ENCODE measurements at places on chromosomes 7 and 10.

DNA sequence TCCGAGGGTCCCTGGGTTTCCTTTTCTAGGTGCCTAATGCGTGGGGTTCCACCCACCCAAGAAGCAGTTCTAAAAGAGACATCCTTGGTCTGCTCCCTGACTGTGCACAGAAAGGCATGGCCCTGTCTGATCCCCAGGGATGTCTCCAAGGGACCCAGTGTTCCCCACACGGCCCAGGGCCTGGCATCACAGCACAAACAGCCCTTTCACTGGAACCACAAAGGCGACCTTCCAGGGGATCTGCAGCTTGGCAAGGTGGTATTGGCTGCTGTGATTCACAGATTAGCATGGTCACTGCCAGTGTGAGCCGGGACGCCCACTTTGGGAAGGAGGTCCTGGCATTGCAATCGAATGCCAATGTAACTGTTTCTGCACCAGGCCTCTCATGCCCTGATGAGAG, 6.4 kb downstream of the KCNMA1 start:
- DNase-seq: no peak

DNA sequence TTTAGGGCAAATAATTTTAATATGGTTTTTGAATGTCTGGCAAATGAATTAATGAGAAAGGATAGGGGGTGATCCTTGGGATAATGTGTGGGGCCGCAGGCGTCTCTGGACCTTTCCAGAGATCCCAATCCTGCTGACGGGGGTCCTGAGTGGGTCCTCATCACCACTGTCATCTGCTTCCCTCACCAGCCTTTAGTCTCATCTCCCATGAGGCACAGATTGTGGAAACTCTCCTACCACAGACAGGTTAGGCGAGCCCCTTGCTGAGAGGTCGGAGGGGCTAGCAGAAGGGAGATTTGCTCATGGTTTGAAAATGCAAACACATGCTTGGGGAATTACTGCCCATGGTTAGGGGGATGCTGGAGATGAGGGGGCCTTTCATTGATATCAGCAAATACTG, 484.6 kb downstream of the RPS24 start:
- no peak for DNase-seq

GRCh38 chr7:107398161-107398560, 71.7 kb upstream of the GPR22 start:
- no peak for DNase-seq

GRCh38 chr10:89567576-89568245, 32.3 kb upstream of the SLC16A12 start:
- DNase-seq: no peak

GRCh38 chr10:29257106-29257783, 31.6 kb upstream of the LYZL1 start:
- DNase-seq: no peak

DNA sequence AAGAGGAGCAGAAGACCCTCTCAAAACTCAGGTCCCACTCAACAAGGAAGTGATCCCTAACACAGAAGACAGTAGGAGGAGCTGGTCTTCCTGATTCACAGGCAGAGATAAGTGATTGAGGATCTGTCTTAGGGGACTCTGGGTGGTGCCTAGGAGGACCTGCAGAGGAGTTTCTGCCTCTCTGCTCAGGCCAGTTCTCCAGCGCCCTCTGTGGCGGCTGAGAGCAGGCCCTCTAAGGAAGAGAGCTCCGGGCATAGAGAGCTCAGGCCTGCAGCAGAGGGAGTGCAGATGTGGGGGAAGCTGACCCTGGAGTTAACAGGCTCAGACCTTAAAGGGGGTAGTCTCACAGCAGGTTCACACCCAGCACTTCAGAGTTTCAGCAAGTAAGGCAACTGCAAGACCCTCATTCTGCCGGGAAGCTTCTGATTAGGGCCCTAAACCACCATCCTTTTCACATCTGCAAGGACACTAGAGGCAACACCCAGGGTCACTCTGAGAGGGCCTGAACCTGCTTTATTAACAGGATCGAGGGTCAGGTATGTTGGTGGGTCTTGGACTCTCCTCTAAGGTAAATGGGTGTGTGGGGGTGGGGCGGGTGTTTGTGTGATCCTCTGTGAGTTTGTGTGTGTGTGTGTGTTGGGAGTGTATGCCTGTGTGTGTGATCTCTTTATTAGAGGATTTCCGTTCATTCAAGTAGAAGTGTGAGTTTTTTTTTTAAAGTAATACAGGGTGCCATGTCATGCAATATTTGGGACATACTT, 57.6 kb upstream of the TARP start:
- DNase-seq: no peak

DNA sequence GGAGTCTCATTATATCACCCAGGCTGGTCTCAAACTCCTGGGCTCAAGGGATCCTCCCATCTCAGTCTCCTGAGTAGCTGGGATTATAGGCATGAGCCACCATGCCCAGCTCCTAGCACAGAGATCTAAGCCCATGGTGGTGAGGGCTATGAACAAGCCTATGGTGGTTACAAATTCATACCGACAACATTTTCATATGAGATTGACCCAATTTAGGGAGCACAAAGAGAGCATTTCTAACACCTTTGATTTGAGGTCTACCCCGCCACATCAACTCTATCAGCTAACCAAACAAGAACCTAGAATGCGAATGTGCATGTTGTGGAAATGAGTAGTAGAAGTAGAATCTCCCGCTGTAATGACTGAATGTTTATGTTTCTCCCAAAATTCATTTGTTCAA, 14.2 kb upstream of the PRF1 start:
- no peak for DNase-seq

- no peak for DNase-seq
These were observed 220.3 kb upstream of the NPY start for GRCh38 chr7:24063721-24064120.

GRCh38 chr10:62133618-62134017, 135.0 kb downstream of the RTKN2 start:
- DNase-seq: no peak

- DNase-seq: no peak
These were observed 28.1 kb downstream of the LRRC4 start for GRCh38 chr7:128003167-128003566.

DNA sequence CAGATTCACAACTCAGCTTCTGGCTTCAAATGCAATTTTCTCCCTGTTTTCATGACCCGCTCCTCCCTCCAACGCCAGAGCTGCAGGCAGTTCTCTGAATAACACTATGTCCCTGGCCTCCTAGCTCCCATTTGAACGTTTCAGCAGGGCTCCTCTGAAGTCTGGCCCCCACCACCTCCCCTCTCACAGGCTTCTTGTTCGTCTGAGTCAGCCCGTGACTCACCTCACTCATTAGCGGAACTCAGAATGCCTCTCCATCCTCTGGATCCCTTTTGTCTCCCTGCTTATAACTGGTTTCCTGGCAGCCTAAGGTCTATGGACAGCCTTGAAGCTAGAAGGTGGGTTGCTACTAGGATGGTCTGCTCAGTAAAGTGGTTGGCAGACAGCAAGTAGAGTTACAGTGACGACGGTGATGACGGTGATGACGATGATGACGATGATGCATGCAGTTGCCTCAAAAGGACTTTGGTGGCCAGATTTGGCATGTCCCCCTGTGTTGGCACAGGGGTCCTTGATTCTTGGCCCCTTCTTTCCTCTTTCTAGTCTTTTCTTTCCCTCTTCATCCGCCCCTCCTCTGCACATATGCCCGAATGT, 83.3 kb upstream of the MKLN1 start:
- no peak for DNase-seq

GRCh38 chr10:5585517-5586206, 60.9 kb downstream of the CALML3 start:
- DNase-seq: peak; percentile 45

DNA sequence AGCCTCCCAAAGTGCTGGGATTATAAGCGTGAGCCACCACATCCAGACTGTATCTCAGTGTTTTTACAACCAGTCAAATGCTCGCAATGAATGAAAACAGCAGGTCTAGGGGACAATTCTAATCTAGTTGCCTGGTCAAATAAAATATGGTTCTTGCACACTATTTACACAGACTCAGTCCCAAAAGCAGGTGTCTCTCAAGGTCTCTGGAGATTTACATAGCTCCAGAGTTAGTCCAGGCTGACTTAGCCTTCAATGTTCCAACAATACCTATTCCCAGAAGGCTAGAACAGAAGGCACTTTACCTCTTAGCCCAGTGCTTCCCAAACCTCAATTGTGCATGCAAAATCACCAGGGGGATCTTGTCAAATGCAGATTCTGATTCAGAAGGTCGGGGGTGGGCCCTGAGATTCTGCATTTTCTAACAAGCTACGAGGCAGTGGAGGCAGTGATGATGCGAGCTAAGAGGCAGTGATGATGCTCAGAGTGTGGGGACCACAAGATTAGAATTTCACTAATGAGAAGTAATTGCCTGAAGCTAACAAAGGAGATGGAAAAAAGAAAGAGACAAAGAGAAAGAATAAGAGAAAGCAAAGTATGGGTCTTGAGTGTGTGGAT, 6.4 kb downstream of the KIAA1549 start:
- DNase-seq: peak; percentile 70

DNA sequence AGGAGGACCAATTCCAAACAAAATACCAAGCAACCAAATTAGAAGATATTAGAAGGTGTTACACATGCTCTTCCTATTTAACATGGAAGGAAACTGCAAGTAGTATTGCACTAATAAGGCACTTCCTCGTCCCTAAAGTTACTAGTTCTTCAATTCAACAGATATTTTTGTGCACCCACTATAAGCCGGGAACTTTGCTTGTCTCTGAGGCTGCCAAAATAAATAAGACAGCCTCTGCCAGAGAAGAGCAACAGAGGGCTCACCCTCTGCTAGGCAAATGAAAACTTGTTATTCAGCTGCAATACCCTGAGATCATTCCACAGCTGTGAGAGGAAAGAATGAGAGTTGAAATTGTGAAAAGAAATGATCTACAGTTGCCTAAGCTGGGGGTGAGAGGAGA, 37.4 kb upstream of the GSAP start:
- no peak for DNase-seq

- no peak for DNase-seq
These were observed 176.4 kb upstream of the HPS1 start for GRCh38 chr10:98623176-98623575.

- peak; percentile 3 for DNase-seq
These were observed 384 bp upstream of the TMEM229A start for GRCh38 chr7:124033095-124033806.

DNA sequence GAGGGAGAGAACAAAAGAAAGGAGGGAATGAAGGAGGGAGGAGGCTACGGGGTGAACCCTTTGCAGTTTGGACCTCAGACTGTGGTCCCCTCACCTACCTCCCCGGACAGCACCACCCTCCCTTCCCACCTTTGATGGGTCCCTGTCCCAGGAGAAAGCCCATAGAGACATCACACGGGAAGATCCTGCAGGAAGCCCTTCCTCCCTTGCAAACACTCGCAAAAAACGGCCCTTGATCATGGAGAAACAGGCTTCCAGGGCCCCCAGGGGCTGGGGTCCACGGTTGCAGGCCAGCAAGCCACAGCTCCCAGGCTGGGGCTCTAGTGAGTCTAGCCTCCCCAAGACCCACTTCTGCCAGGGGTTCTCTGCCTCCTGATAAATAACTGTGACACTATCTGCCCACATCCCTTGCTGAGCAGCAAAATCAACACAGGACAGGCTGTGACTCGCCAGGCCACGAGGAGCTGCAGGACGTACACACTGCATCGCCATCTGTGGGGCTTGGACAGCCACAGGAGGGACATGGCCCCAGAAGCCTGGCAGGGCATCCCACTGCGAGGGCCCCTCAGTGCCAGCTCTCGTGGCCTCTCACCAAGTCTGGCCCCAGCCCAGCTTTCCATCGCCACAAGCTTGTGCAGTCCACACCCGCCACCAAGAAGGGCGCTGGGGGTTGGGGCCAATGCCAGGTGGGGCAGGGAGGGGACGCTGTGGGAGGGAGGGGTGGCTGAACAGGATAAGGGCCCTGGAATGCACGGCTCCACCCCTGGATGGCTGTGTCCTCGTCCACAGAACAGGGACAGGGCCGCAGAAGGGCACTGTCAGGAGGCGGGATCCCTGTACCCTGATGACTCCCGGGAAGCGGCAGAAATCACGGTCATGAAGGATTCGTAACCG, 34.2 kb downstream of the PDGFA start:
- peak; percentile 23 for DNase-seq

GRCh38 chr7:70836946-70837345, 295.0 kb upstream of the GALNT17 start:
- DNase-seq: no peak

DNA sequence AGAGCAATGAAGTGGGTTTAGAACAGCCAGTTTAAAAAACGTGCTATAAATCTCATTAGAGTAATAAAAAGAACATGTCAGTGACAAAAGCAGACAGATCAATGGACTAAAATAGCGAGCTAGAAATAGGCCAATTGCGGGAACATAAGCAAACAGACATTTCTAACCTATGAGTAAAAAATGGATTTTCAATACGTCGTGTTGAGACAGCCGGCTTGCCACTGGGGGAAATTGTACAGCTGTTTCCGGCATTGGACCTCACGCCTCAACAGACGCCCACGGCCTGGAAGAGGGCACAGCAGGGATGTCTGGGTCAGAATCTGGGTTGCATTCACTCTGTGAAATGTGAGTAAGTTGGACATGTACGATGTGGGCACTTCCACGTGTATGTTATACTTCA, 92.9 kb downstream of the SVOPL start:
- DNase-seq: no peak

DNA sequence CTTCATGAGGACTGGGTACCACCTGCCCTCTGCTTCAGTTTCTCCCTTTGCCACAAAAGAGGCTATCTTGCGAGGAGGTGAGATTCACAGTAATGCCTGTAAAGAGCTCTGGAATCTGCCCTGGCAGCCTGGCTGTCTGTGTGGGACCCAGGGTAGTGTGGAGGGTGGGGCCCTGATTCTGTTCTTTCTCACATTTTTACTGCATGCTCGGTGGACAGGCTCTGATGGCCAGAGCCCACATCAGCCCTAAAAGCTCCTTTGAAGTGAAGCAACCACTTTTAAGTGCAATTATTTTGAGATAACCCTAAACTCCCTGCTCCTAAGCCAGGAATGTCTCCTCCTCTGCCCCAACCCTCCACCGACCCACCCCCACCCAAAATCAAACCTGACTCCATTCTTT, 92.1 kb upstream of the PODXL start:
- DNase-seq: no peak

DNA sequence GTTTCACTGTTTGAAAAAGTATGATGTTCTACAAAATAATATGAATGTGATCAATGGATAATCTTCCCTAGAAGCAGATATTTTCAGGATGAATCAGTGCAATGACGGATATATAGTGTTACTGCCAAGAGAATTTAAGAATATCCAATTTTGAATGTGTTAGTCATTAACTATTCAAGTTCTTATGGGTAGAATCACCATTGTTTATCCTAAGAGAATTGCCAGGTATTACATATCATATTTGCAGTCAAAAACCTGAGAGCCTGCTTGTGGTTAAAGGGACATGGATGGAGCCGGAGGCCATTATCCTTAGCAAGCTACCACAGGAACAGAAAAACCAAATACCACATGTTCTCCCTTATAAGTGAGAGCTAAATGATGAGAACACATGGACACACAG, 26.9 kb downstream of the AHR start:
- DNase-seq: no peak

- DNase-seq: no peak
These were observed 63.1 kb downstream of the FZD1 start for GRCh38 chr7:91327346-91327745.

GRCh38 chr7:127896659-127897058, 134.6 kb downstream of the LRRC4 start:
- no peak for DNase-seq

Measured in NCI-H2171 treated with DMSO at 0.1 percent for 48 hours (cell line).